Large intestine (tissue), 12 donors: ENCODE measurements at places on chromosomes 3 and 15. TPM values are rescaled to one million over a fixed set of nuclear protein-coding genes. Genes with fewer than 3 reads are reported as not detected.

DNA sequence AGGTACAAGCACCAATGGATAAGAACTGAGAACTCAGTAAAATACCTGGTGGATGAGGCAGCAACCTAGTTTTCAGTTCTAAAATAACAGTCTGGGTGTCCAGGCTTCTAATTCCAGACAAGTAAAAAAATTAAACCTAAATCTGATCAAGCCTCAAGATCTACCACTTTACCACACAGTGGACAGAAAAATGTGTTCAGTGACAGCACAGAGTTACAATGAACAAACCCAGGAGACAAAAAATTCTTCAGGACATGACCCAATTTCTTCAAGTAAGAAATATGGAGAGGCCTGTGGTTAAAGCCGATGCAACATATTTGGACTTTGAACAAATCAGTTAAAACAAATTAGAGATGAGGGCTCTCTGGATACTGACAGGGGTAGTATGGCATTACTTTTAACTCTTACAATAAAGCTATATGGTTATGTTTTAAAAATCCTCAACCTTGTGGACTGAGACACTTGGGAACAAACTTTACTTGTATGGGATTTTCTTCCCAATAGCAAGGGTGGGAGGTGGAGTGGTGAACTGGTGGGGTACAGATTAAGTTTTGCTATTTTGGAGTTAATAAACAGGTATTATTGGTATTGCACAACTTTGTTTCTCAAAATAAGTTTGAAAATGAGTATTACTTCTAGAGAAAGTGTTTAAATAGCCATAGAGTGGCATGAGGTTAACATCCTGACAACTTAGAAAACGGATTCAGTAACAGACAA lies 14.2 kb downstream of the CCNL1 start:
- no peak for DNase-seq

WDR93 gene
- 0.30 TPM for polyA plus RNA-seq

- no peak for DNase-seq
Measured at GRCh38 chr3:23859012-23859743, 53.4 kb downstream of the UBE2E1 start.

DLL4 gene
- 12.3 TPM for polyA plus RNA-seq

THRB gene
- polyA plus RNA-seq, result 38.3 TPM

GRCh38 chr3:156726456-156726855 lies 52.1 kb downstream of the TIPARP start:
- DNase-seq, result no peak

- no peak for DNase-seq
Measured at GRCh38 chr15:62495670-62496614, 330.9 kb upstream of the C2CD4B start.

DNA sequence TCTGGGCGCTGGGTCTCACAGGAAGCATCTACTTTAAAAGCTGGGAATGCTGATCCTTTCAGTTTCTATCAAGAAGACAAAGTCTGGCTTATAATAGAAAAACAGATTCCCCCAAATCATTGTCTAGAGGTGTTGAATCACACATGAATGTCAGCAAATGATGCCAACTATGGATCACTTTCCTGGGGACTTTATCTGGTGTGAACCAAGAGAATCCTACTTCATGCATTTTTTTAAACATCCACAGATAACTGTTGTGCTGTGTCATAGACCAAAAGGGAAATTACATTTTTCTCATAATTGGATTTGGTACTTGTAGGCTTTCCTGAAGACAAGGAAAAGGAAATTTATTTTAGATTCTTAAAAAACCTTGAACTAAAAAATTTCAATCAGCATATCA lies 132.7 kb downstream of the CD47 start:
- DNase-seq, result no peak
